B cell (primary cell): ENCODE measurements at places on chromosomes 7 and 10. TPM values are rescaled to one million over a fixed set of nuclear protein-coding genes. Genes with fewer than 3 reads are reported as not detected.

CFAP43 gene
- 0.12 TPM in 1 of 2 replicates, not detected in the other for total RNA-seq

MOSPD3 gene
- total RNA-seq, result 17.3 and 18.8 TPM in 2 replicates

MEOX2 gene
- not detected in 2 replicates for total RNA-seq

NPM3 gene
- total RNA-seq, result 13.4 and 13.5 TPM in 2 replicates

LRMDA gene
- total RNA-seq, result not detected in 2 replicates

EVX1 gene
- not detected in 2 replicates for total RNA-seq

ASB10 gene
- total RNA-seq, result not detected in 2 replicates

RBP4 gene
- not detected in 2 replicates for total RNA-seq

NME8 gene
- total RNA-seq, result not detected in 2 replicates
